ENCODE measurements at places on chromosomes 3 and 15.

DNA sequence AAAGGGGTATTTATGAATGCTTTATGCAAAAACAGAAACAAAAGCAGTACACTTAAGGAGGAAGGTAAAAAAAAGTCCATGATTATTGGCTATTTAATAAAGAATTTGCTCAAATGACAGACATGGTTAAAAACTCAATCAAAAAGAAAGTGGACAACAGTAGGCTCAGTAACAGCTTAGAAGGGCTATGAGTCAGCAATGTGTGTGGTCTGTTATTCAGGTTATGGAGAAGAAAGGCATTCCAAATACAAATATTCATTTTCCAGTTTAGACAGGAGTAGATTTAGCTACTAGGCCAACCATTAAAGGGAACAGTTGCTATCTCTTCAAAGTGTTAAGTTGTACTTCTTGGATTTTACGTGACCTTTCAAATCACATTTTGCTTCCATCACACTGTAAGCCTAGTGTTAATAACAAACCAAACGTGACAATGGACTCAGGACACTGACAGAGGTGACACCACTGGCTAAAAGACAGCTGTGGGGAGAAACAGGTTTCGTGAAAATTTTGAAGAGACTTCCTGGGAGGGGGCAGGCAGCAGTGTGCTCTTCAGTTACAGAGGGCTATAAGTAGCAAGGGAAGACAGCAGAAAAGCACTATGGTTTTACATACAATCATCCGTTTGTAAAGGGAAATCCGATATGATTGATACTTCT, 41.7 kb upstream of the MYO5C start:
- DNase-seq = no peak

GRCh38 chr3:167723872-167724271, 10.8 kb downstream of the PDCD10 start:
- no peak for DNase-seq

DNA sequence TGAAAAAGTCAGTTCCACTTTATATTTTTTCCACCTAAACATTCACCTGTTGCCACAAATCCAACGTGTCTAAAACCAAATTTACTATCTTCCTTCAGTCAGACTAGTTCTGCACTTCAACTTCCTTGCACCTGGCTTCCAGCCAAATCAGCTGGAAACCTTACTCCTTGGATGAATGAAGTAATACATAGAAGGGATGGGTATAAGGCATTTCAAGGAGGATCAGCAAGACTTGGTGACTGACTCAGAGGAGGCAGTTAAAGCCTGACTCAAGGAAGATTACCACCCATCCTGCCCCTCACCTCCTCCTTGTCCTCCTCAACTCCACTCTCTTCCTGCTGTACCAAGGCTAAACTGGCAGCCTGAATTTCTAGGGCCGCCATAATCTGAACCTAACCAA, 37.1 kb downstream of the QTRT2 start:
- no peak for DNase-seq

- no peak for DNase-seq
These were observed 69.1 kb downstream of the CMTM8 start for GRCh38 chr3:32307591-32307990.

DNA sequence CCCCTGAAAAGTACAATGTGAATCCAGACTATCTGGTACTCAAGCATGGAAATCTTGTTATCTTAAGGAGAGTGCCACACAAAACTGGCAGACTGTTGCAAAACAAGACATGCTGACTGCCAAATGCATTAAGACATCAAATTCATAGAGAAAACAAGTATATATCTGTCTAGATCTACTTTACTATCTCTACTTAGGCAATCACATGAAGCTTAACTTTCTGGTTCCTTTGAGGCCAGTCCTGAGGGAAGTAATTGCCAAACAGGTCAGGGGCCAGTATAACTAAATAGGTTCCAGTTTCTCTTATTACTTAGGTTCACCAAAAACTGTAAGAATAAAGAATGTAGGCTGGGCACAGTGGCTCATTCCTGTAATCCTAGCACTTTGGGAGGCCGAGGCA, 15.9 kb upstream of the SLC4A7 start:
- DNase-seq = no peak

DNA sequence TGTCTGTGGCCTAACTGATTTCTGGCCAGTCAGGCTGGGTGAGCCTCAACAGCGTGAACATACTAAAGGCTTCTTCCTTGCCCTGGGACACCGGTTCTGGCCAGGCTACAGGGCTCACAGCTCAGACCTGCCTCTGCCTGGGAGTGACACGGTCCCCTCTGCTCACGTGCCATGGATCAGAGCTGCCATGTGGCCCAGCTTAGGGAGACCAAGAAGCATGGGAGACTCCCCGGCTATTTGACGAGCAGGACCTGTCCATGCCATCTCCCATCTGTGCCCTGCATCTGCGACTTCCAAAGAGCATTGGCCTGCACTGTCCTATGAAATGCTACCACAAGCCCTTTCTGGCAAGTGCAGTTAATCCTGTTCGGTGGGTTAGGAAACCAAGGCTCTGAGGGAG, 57.4 kb downstream of the APBA2 start:
- DNase-seq = no peak

DNA sequence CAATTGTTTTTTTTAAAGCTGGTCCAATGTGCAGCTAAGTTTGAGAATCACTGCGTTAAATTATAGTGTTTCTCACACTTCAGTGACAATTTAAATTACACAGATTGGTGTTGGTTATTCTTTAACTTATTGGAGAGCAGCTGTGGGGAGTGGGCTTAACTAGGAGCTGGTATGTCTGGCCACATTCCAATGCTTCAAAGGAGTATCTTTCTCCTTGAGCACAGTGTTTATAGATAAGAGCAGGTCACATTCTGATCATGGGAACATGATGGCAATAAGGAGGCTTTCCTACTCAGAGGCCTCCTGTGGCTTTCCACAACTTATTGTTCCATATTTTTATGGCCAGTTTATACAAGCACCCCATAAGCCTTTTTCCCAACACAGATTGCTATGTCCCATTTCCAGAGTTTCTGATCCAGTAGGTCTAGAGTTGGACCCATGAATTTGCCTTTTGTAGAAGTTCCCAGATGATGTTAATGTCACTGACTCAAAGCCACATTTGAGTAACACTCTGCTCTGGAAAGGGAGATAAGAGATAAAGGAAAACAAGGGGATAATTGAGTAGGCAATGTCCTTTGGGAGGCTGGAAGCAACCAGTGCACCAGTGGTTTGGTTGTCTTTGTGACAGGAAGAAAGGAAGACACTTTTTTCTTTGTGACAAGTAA, 33.0 kb upstream of the PLSCR4 start:
- DNase-seq = no peak

GRCh38 chr3:101458387-101458786, 54.6 kb downstream of the SENP7 start:
- DNase-seq = no peak

DNA sequence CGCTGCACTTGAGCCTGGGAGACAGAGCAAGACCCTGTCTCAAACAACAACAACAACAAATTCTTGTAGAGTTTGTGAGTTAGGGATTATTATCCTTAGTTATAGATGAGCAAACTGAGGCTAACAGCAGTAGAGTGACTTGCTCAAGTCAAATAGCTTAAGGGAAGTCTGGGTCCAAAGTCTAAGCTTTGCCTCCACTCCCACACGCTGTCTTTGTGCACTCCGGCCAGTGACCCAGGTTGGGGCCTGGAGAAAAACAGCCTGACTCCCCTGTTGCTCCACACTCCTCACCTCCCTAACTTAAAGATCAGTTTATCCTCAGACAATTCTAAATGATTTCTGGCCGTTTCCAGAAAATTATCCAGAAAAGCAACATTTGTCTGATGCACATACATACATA, 9.2 kb upstream of the SIN3A start:
- no peak for DNase-seq

GRCh38 chr3:132008837-132009236, 26.0 kb downstream of the CPNE4 start:
- no peak for DNase-seq

DNA sequence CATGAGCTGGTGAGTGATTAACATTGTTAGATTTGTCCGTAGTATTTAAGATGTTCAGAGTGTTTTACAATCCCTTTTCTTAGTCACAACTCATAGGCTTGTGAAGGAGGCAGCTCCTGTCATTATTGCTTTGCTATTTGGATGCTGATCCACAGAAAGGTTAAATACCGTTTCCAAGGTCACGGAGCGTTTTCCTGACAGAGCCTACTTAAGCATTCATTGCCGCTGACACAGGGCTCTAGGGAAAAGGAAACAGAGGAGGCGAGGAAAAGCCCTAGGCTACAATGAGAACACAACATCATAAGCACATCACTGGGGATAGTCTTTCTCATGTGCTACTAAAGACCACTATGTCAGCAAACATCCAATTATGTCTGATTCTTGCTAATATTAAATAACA, 38.5 kb upstream of the CPB1 start:
- DNase-seq = no peak

DNA sequence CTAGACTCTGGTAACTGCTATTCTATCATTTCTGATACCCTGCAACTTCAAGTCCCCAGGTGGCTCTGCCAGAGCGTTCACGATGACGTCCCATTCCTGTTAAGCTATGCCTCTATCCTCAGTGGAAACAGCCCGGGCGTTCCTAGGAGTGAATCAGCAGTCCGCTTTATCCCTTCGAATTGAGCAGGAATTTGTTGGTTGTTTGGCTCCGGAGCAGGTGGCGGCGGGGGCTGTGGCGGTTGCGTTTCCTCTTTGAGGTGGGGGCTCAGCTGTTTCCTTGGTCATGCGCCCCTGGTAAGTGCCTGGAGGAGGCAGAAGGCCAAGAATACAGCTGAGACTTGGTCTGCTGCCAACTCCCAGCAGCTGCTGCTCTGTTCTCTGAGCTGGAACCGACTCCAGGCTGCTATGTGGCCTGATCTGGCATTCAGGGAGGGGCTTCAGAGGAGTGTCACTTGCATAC, 25.2 kb downstream of the ARPP21 start:
- no peak for DNase-seq

GRCh38 chr3:25386686-25387255, 41.3 kb upstream of the RARB start:
- DNase-seq = no peak

DNA sequence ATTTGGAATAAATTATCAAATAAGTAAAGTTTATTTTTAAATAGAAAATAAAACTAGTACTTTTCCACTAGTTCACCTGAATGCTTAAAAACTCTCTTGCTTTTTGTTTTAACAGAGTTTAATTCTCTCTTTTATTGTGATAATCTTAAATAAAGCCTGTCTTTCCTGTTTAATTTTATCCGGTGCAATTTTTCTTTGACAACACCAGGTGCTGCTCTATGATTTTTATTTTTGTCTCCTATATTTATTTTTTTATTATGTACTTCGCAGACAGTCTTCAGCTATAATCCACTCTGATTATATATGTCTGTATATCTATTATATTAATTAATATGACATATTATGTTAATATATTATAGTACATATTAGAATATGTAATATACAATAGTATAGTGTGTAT, 1293.0 kb upstream of the EPHA6 start:
- DNase-seq = no peak

- DNase-seq = no peak
These were observed 5.1 kb downstream of the GP9 start for GRCh38 chr3:129065720-129066073.

GRCh38 chr3:18246336-18247060, 178.6 kb downstream of the SATB1 start:
- DNase-seq = no peak

- no peak for DNase-seq
These were observed 3.2 kb upstream of the CNOT10 start for GRCh38 chr3:32681811-32682210.

DNA sequence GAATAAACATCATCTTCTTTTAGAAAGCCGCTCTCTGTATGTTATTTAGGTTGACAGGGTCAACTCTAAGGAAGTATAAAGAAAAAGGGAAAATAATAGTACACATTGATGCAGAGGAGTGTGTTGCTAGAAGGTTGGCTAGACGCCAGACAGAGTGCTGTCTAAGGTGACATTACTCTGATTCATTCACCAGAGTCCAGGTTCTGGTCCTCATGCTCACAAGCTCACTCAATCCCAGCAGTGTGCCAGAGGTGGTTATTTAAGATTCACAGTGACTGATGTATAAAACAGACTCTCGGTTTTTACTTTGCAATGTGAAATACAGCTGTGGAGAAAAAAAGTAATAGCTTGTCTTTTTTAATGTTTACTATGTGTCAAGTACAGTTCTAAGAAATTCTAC, 1.7 kb downstream of the CFAP44 start:
- no peak for DNase-seq

DNA sequence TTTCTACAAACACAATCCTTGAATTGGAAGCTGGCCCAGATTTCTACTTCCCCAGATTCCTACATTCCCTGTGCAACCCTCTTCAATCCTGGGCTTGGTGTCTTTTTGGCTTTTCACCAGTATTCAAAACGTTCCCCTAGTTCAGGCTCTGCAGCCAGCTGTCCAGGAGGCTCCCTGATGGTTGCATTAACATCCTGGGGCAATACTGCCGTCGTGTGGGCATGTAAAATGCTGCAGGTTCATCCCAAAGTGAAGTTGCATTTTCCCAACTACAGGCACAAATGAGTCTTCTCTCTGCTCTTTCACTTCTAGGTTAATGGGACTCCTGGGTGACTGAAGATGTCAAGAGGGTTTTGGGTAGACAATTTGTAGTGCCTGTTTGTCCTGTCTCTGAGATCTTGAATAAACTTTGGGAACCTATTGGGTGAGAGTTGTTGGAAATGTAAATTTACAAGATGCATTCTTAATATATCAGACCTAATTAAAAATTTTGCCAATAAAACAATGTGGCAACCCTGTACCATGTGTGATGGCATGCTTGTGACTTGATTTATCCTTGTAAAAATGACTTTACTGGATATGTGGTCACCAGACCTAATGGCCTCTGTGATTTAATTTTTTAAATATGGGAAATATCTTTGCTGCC, 28.6 kb downstream of the SOX14 start:
- no peak for DNase-seq

DNA sequence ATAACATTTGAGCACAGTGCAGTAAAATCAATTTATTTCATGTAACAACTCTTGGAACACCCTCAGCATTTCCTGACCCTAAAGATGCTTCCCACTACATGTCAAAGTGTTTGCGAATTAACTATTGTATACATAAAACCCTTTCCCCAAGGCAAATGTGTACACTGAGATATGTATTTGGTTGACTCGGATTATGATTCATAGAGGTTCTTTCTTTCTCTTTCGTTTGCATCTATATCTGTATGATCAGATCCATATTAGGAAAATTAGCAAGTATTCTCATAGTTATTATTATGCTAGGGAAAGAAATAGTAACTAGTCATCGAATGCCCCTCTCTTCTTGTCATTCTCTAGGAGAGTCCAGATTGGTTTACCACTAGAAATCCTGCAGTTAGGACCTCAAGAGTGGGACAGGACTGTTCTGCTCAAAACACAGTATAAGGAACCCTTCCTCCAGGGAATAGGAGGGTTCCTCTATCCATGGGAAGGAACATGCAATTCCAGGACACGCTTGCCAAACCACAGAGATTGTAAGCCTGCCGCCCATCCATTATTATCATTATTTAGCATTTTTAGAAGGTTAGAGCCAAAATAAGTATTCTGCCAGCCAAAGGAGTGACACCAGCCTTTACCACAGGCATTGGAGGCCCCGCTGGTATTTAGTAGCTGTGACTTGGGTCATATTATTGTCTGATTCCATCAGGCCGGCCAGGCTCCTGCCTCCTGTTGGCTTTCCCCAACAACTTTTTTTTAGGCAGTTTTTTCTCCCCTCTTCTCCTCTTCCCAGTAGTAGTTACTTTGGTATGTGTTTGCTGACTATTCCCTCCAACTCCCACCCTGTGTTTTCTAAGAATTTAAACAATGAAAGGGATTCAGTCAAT, 100.7 kb downstream of the GALK2 start:
- no peak for DNase-seq
